ENCODE measurements at places on chromosomes 5 and 9.

- DNase-seq = peak; percentile 98
Measured at GRCh38 chr9:120842685-120843485, at the start of gene PSMD5. TSS of gene PSMD5 (minus strand) at chr9:120842922. CDS start at chr9:120842909, 13 bp downstream.

- no peak for DNase-seq
Measured at GRCh38 chr9:110745676-110746075, 77.1 kb downstream of the MUSK start.

- no peak for DNase-seq
Measured at GRCh38 chr5:63081402-63081801, 502.8 kb downstream of the LRRC70 start.

DNA sequence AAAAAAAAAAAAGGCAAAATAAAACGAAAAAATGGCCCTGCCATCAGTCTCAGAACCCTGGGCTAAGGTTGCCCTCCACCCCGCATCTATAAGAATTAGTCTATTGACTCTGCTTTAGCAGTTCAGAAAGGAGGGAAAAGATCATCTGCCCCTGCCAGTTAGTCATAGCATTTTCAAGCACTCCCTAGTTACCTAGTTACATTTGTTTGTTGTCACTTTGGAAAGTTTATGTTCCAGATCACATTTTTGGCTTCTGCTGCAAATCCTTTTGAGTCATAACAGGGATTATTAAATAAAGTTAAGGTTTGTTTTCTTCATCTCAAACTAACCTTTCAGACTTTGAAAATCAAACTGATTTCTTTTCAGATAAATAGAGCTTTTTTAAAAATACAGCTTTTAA, 52.1 kb downstream of the AQP7 start:
- no peak for DNase-seq

GRCh38 chr9:124202447-124202971, 55.2 kb upstream of the NEK6 start:
- peak; percentile 4 for DNase-seq
